ENCODE measurements at places on chromosomes 13 and 19. TPM values are rescaled to one million over a fixed set of nuclear protein-coding genes. Genes with fewer than 3 reads are reported as not detected.
A peak's percentile ranks its signal among the peaks of the same experiment; 100 is the strongest.

DNA sequence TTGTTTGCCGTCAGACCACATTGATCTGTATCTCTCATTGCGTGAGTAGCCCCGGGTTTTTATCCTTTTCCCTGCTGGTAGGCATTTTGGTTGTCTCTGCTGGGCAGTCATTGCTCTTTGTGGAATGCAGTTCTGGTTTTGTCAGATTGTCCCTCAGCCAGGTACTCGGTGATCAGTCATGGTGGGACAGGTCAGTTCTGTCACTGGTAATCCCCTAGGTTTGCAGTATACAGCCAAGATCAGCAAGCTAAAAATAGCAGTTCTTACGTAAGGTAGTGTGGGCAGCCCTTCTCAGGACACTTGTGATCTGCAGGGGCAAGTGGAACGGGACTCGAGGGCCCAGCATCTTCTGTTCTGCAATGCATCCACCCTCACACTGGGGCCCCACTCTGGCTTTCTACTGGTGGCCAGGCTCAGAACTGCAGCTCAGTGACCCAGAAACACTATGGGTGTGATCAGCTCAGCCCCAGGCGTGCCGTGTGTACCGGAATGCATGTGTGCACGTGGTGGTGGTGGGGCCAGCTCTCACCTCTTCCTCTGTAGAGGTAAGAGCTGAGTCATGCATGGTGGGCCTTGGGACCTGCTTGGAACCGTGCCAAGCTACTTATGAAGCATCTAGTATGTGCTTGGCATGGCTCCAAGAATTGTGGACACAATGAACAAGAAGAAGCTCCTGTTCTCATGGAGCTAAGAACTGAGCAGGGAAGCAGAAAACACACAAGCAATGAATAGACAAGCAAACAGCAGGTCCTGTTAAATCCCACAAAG, 6.3 kb downstream of the PLEKHF1 start:
- H3K27ac ChIP-seq, result peak overlapping the region; percentile 72
- H3K4me3 ChIP-seq, result no peak overlapping the region
- H3K36me3 ChIP-seq, result peaks cover 6% of the 10 kb centered on the region
- peak; percentile 66 for DNase-seq
- H3K27me3 ChIP-seq, result no peaks in the 10 kb centered on the region
- H3K4me1 ChIP-seq, result peaks cover 48% of the 10 kb centered on the region

GRCh38 chr19:495402-496111, 729 bp upstream of the MADCAM1 start:
- peaks cover 12% of the 10 kb centered on the region for H3K27me3 ChIP-seq
- H3K27ac ChIP-seq, result no peak overlapping the region
- no peak for DNase-seq
- H3K36me3 ChIP-seq, result no peaks in the 10 kb centered on the region
- peaks cover 3% of the 10 kb centered on the region for H3K4me1 ChIP-seq

The COG3 gene
- total RNA-seq, result 30.4 TPM

The TPTE2 gene
- 0.29 TPM for total RNA-seq

DNA sequence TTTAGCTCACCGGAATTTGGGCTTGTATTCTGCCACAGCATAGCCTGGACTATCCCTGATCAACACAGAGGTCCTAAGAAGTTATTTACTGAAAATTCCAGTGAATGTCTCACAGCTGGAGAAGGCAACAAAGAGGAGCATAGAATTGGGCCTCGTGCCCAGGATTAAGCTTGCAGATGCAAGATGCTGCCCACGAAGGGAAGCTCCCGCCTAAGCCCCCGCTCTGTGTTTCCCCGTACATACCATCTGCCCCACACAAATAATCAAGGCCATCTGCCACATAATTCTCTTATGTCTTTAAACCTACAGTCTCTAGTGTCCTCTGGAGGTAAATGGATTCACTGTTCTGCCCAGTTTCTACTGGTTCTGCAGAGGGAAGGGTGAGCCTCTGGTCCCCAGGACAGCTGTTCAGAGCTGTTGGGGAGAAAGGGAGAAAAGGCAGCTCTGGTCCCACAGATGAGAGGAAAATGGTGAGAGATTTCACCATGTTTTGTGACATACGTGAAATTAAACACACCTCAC, 7.4 kb upstream of the TPP2 start:
- no peaks in the 10 kb centered on the region for H3K4me1 ChIP-seq
- no peak overlapping the region for H3K4me3 ChIP-seq
- no peaks in the 10 kb centered on the region for H3K36me3 ChIP-seq
- no peak overlapping the region for H3K27ac ChIP-seq
- H3K27me3 ChIP-seq, result no peaks in the 10 kb centered on the region

- H3K27ac ChIP-seq, result no peak overlapping the region
- no peaks in the 10 kb centered on the region for H3K36me3 ChIP-seq
- no peak overlapping the region for H3K4me3 ChIP-seq
Measured at GRCh38 chr19:5202553-5202952, 138.1 kb downstream of the PTPRS start.

DNA sequence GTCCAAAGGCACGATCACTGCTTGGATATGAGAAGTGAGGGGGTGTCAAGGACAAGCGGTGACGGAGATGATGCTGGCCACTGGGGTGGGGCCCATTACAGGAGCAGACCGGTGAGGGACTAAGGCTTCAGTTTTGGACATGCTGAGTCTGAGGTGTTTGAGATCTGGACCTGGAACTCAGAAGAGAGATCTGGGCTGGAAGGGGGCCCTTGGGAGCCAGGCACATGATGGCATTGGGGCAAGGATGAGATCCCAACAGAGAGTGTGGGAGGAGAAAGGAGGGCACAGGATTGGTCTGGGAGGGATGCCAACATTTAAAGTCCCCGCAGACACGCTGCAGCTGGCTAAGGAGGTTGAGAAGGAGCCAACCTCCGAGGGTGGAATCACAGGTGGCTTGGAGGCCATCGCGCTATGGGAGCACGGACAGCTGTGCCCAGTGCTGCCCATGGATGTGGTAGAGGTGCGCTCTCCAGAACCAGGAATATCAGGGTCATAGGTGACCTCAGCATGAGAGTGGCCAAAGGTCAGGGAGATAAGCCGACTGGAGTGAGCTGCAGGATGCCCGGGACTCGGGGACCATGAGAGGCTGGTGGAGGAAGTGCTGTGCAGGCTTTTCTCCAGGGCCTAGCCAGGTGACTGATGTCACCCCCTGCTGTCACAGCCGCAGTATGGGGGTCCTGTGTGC, 21.8 kb downstream of the DHRS12 start:
- DNase-seq, result no peak
- no peak overlapping the region for H3K27ac ChIP-seq
- H3K4me1 ChIP-seq, result no peaks in the 10 kb centered on the region
- H3K4me3 ChIP-seq, result no peak overlapping the region
- no peaks in the 10 kb centered on the region for H3K36me3 ChIP-seq

The BLOC1S3 gene
- 10.6 TPM for total RNA-seq

DNA sequence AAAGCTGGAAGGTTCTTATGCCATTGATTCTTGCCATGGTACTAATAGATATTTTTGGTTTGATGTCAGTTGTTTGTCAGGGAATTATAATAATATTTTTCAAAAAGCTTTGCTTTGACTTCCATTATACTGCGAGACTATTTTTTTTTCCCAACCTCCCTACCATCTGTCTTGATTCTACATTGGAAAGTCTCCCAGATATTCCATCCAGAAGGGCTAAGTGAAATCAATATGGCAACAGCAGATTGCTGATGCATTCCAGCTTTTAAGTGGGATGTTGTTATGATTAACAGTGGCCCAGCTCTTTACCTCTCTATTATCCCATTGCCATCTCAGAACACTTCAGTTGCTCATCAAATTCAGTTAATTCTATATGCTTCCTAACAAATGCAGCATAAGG, 247.4 kb downstream of the OXGR1 start:
- no peaks in the 10 kb centered on the region for H3K4me1 ChIP-seq
- H3K27me3 ChIP-seq, result no peaks in the 10 kb centered on the region
- no peaks in the 10 kb centered on the region for H3K36me3 ChIP-seq
- no peak for DNase-seq
- no peak overlapping the region for H3K27ac ChIP-seq

GRCh38 chr19:50509366-50509765, 1.6 kb downstream of the JOSD2 start:
- DNase-seq, result no peak
- no peaks in the 10 kb centered on the region for H3K36me3 ChIP-seq
- no peak overlapping the region for H3K4me3 ChIP-seq
- H3K27ac ChIP-seq, result no peak overlapping the region

DNA sequence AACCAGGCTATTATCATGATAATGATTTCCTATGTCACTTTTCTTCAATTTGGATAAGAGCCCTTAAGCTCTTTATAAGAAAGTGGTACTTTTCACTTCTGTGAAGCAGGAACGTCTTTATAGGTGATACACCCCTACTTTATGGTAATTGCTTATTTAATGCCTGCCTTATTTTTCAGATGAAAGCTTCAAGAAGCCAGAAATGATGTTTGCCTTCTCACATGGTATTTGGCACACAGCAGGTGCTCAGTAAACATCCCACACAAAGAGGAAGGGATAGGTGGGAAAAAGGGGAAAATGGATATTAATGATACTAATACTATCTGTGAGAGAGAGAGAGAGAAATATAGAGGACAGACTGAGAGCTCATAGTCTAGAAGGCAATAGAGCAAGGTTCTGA, 29.0 kb upstream of the WASF3 start:
- no peak overlapping the region for H3K27ac ChIP-seq
- no peaks in the 10 kb centered on the region for H3K36me3 ChIP-seq
- H3K4me1 ChIP-seq, result no peaks in the 10 kb centered on the region
- no peak for DNase-seq
- H3K4me3 ChIP-seq, result no peak overlapping the region

- no peak overlapping the region for H3K4me3 ChIP-seq
- H3K27ac ChIP-seq, result no peak overlapping the region
- H3K4me1 ChIP-seq, result no peaks in the 10 kb centered on the region
- no peaks in the 10 kb centered on the region for H3K36me3 ChIP-seq
- DNase-seq, result no peak
Measured at GRCh38 chr13:26518451-26518959, 39.0 kb upstream of the WASF3 start.

DNA sequence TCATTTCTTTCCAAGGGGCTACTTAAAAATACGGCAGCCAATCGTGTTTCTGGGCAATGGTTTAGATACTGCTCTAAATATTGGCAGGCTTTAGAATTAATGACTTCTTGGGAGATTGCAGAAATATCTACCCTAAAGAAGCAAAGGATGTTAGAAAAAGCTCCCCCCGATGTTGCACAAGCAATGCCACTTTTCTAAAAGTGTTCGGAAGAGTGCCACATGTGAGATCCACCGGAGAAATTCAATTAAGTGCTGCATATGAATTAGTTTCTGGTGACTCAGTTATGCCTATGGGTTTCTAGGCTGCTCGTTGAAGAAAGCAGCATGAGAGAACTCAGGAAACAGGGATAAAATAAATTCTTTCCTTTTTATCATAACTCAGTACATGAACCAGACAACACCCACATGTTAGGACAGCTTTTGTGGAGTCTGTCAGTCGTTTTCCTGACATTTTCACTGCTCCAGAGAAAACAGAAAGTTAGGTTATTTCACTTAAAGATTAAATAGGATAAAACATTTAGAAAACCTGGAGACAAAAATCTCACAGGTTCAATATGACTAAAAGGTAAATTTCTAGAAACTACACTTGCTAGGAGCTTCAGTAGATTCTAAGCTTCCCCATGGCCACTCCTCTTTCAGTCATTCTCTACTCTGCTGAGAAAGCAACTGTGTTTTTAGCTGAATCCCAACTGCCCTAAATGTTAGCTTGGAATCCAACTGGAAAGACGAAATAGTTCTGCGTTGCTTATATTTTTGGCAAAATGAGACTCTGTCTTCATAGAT, 244.7 kb downstream of the DCLK1 start:
- H3K4me1 ChIP-seq, result no peaks in the 10 kb centered on the region
- H3K27me3 ChIP-seq, result no peaks in the 10 kb centered on the region
- H3K27ac ChIP-seq, result peak overlapping the region; percentile 38
- H3K4me3 ChIP-seq, result no peak overlapping the region
- no peaks in the 10 kb centered on the region for H3K36me3 ChIP-seq
- DNase-seq, result no peak

DNA sequence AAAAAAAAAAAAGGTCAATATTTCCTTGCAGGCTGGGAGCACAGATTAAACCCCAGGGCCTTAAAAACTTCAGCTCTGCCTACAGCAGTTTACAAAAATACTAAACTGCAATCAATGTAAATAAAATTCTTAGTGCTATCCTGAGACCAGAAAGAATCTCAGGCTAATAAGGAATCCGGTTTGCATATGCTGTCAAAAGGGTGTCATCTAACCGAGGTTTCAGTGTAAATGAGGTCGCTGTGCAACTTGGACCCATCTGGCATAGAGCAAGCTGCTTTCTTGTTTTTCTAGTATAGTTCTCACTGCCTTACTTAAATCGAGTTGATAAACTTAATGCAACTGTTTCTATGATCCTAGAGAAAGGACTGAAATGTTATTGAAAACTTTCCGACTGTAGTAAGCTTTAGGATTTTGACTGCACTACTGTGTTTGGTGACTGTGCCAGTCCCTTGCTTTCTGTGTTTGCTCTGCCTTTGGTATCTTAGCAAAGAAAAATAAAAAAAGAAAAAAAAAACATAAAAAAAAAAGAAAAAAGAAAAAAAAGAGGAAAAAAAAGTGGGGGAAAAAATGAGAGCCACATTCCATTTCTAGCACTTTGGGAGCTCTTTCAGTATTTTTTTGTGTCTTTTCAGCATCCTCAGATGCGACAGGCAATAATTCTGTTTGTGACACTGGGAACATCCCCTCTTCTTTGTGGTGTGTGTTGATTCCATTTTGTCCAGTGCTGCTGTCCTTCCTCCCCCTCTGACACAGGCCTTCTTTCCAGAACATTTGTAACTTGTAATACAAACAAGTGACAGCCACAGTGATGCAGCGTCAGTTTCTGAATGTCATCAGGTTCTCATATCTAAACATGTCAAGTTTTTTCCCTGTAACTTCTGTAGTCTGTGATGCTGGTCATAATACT, 340.5 kb downstream of the ZNF536 start:
- H3K4me1 ChIP-seq, result no peaks in the 10 kb centered on the region
- no peaks in the 10 kb centered on the region for H3K27me3 ChIP-seq
- H3K27ac ChIP-seq, result no peak overlapping the region
- H3K4me3 ChIP-seq, result no peak overlapping the region
- DNase-seq, result no peak

- H3K4me1 ChIP-seq, result no peaks in the 10 kb centered on the region
- H3K4me3 ChIP-seq, result no peak overlapping the region
- DNase-seq, result no peak
- no peaks in the 10 kb centered on the region for H3K27me3 ChIP-seq
- no peak overlapping the region for H3K27ac ChIP-seq
- H3K36me3 ChIP-seq, result no peaks in the 10 kb centered on the region
Measured at GRCh38 chr13:75736173-75736572, 100.0 kb downstream of the LMO7 start.

The PEX11G gene
- 9.8 TPM for total RNA-seq

The SCAMP4 gene
- 41.4 TPM for total RNA-seq

The CEACAM8 gene
- total RNA-seq, result not detected

The ZNF121 gene
- 55.9 TPM for total RNA-seq

The WDR62 gene
- total RNA-seq, result 0.59 TPM

- DNase-seq, result no peak
- H3K4me3 ChIP-seq, result no peak overlapping the region
- peaks cover 9% of the 10 kb centered on the region for H3K27me3 ChIP-seq
- H3K36me3 ChIP-seq, result no peaks in the 10 kb centered on the region
- no peaks in the 10 kb centered on the region for H3K4me1 ChIP-seq
Measured at GRCh38 chr19:41991025-41991424, 3.0 kb downstream of the ATP1A3 start.
